ENCODE measurements at places on chromosomes 5 and 9. TPM values are rescaled to one million over a fixed set of nuclear protein-coding genes. Genes with fewer than 3 reads are reported as not detected.

Gene EIF4EBP3
- 14.1 TPM for total RNA-seq

Gene C8G
- 4.0 TPM for total RNA-seq

Gene ZNG1E
- total RNA-seq, result 58.9 TPM

Gene C5orf58
- not detected for total RNA-seq

Gene FST
- 19.6 TPM for total RNA-seq

Gene CATSPER3
- 1.4 TPM for total RNA-seq

Gene FBXW11
- 63.3 TPM for total RNA-seq

Gene ADAMTS13
- 4.7 TPM for total RNA-seq

Gene CER1
- not detected for total RNA-seq

Gene TMEM252
- not detected for total RNA-seq

Gene NR6A1
- 5.9 TPM for total RNA-seq

Gene COL23A1
- total RNA-seq, result not detected
